ENCODE measurements at places on chromosomes 6 and 20.
A peak's percentile ranks its signal among the peaks of the same experiment; 100 is the strongest.

GRCh38 chr6:47672816-47673215, 25.6 kb upstream of the ADGRF4 start:
- DNase-seq = no peak

- no peak for DNase-seq
These were observed 3.4 kb downstream of the CST2 start for GRCh38 chr20:23823111-23823510.

DNA sequence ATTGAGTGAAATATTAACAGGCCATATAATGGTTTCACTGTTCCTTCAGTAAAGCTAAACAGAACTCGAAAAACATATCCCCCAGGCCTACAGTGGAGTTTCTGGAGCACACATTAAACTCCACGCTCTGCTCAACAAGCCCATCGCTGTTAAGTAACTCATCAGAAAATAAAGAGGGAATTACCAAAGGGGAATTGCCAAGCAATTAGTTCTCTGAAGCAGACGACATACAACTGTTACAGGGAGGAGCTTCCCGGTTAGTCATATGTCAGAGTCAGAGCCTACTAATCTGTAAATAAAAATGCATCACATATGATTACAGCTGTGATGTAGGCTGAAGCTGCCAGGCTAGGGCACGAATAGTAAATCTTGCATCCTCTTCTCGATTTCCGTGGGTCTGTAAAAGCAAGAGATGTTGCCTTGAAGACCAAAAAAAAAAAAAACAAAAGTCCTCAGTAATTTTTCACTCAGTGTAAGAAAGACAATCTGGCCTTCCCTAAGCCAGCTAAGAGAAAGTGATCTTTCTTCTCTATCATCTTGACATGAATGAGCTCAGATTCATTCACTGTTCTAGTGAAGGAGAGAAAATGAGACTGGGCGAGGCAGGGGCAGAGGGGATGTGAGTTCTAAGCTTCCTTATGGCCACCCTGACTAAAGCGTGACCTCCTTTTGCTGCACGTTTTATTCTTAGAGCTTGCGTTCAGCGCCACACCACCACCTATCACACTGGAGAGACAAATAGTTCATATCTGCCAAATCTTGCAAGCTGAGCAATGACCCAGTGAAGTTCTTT, 13.8 kb downstream of the ATXN1 start:
- no peak for DNase-seq

- DNase-seq = no peak
These were observed 30.9 kb downstream of the LBP start for GRCh38 chr20:38377039-38377685.

GRCh38 chr20:50186151-50186885, 4.3 kb upstream of the CEBPB start:
- DNase-seq = peak; percentile 94

GRCh38 chr6:54366667-54367327, 58.6 kb downstream of the TINAG start:
- no peak for DNase-seq

GRCh38 chr6:90048206-90048967, 154.1 kb downstream of the GJA10 start:
- no peak for DNase-seq

DNA sequence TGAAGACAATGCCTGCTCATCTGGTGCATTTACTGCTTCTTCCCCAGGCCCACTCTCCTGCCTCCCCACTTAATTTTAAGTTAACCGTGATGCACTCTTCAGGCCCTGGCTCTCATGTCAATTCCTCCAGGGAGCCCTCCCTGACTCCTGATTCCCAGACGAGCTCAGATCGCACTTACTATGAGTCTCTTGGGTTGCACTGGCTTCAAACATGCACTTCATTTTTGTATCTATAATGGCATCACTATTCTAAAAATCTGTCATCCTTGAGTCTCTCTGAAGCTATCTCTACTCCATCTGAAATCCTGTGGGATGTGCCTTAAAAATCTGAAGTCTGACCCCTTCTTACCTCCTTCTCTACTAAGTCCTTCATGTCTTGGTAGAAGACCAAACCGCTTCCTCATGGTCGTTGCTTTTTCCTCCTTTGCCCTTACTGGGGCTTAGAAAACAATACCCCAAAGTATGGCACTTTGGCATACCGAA, 24.7 kb downstream of the COX4I2 start:
- no peak for DNase-seq

DNA sequence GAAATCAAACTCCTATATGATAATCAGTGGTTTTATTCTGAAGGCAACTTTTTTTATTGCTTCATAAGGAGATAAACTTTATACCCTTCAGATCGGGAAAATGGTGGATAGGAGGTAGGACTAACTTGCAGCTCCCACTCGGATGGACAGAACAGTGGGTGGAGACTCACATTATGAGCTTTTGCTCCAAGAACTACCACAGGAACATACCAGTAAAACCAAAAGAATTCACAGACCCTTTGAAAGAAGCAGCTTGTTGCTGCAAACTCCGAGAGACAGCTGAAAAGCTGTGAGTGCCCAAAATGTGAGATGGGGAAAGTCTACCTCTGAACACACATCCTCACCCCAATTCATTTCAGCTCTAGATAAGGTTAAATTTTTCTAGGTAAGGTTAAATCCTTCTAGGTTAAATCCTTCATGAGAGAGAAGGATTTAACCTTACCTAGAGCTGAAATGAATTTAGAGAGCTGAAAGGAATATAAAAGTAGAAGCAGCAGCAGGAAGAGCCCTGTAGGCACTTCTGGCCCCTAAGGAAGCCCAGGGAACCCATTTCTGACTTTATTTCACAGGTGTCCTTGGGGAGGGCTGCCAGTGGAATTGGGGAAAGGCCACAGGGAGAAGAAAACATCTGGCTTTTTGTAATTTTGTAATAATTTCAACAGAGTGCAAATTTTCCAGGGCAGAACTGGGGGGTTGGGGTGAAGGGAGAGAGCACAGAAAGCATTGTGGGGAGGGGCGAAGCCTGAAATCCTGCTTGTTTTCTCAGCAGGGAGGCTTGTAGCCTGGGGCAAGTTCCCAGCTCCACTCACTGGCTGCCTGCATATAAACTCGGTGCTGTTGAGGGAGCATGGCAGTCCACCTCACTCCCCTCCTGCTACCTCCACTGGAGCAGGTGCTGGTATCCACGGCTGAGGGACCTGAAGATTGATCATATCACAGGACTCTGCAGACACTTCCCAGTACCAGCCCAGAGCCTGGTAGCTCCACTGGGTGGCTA, 65.9 kb upstream of the HCRTR2 start:
- no peak for DNase-seq

GRCh38 chr20:33709398-33709797, 10.7 kb downstream of the PXMP4 start:
- no peak for DNase-seq

DNA sequence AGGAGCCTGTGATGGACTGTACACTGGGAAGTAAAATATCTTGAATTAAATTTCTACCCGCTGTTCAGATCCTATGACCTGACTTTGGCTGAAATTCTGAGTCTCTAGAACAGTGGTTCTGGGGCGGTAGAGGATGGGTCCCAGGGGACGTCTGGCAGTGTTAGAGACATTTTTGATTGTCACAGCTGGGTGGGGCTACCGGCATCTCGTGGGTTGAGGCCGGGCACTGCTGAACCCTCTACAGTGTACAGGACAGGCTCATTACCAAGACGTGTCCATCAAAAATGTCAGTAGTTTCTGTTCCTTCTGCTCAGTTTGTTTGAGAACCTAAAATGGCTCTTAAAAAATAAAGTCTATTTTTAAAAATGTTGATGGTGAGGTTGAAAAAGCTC, 11.5 kb upstream of the RPS6KA2 start:
- peak; percentile 52 for DNase-seq

GRCh38 chr6:104558746-104559145, 301.0 kb downstream of the HACE1 start:
- no peak for DNase-seq

- no peak for DNase-seq
These were observed 400 bp upstream of the SMAP1 start for GRCh38 chr6:70667256-70667710.

GRCh38 chr6:106318851-106319250, 6.7 kb downstream of the ATG5 start:
- DNase-seq = no peak

GRCh38 chr20:30595698-30596097, 661.8 kb upstream of the DEFB115 start:
- DNase-seq = no peak

- no peak for DNase-seq
These were observed 98.0 kb upstream of the FOXA2 start for GRCh38 chr20:22682381-22682780.

- peak; percentile 42 for DNase-seq
These were observed 698 bp upstream of the LRP11 start for GRCh38 chr6:149864578-149865535.

- no peak for DNase-seq
These were observed 10.4 kb downstream of the TMEM14C start for GRCh38 chr6:10733151-10733715.

GRCh38 chr20:54510541-54511129, 35.2 kb downstream of the DOK5 start:
- DNase-seq = no peak

DNA sequence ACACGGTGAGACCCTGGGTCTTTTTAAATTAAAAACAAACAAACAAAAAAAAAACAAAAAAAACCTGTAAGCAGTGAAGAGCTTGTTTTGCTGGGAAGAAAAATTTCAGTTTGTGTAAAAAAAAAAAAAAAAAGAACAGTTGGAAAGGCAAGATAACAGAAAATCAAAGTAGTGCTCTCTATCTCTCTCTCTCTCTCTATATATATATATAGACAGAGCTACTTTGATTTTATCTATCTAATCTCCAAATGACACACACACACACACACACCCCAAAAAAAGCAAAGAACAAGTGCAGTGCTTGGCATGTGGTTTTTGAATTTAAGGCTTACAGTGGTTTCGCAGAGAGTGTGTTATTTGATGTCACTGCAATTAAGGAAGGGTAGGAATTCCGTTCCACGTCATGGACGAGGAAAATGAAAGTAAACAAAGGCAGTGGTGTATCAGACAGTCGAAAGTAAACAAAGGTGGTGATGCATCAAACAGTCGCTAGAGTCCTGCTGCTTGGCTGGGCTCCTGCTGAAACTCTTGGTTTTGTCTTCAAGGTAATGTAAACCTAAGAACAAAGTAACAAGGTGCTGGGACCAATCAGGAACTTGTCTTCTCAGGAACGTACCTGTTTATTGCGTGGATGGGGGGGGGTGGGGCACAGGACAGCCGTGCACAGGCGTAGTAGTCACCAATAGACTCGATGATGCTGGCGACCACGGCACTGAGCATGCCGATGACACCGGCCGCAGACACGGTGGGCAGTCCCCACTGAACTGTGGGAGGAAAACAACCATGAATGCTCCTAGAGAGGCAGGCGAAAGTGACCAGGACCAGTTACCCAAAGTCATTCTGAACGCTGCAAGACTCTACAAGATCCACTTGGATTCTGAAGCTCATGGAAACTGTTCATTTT, 131.8 kb downstream of the SLC23A2 start:
- no peak for DNase-seq

DNA sequence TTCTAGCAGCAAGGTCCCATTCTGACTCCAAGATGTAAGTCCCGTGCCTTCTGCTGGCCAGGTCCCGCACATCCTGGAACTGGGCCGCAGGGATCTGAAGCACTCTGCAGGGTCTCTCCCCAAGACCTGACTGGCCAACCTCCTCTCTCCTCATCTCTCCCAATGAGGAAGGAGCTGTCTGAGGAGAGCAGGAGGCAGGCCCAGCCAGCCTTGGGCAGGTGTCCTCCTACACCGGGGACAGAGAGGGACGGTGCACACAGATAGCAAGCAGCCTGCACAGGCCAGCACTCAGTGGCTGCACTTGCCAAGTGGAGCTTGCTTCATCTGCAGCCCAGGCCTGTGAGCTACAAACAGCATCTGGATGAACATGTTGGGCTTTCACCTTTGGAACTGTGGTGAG, 76.8 kb upstream of the CD93 start:
- no peak for DNase-seq

DNA sequence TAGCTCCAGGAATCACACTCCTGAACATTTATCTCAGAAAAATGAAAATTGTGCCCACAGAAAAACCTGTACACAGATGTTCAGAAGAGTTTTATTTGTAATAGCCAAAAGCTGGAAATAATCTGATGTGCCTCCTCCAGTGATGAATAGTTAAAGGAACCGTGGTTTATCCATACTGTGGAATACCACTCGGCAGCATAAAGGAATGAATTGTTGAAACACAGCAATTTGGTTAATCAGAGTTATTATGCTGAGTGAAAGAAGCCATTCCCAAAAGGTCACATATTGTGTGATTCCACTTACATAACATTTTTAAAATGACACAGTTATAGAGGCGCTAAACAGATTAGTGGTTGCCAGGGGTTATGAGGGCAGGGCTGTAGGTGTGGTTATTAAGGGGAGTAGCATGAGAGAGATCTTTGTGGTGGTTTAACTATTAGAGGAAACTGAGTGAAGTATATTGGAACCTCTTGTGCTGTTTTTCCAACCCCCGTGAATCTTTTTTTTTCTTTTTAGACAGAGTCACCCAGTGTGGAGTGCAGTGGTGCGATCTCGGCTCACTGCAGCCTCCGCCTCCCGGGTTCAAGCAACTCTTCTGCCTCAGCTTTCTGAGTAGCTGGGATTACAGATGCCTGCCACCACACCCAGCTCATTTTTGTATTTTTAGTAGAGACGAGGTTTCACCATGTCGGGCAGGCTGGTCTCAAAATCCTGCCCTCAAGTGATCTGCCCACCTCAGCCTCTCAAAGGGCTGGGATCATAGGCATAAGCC, 26.2 kb downstream of the PSMF1 start:
- DNase-seq = no peak

DNA sequence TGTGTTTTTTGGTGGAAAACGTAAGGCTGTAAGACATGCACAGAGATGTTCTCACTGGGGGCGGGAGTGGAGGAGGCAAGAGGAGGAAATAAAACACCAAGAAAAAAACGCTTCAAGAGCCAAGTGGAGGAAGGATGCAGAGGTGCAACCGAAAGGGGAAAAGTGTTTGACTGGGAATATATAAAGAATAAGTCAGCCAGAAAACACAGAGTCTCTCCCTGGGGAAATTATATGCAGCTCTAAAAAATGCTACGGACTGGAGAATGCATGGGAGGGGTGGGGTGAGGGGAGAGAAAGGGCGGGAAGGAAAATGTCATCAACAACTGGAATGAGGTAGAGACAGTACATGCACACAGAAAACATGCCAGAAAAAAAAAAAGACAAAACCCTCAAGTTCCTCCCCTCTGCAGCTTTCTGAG, 133.5 kb downstream of the SCML4 start:
- no peak for DNase-seq

DNA sequence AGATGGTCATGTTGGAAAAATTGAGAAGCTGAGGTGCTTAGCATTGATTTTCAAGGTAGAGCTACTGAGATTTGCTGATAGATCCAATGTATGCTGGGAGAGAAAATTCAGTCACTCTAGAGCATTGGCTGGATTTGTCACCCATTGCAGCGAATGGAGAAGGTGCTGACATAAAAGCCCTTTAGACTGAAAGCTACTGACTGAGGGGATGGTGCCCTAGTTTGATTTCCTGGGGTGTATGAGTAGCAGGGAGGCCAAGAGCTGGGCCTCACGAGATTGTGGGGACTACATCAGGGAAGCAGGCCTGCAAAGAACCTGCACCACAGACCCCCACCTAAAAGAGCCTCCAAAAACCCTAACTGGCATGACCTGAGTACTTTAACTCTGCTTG, 23.9 kb upstream of the PRND start:
- no peak for DNase-seq

- DNase-seq = no peak
These were observed 3.1 kb upstream of the CLDN20 start for GRCh38 chr6:155260686-155261085.
